ENCODE measurements at places on chromosomes 6 and 20. TPM values are rescaled to one million over a fixed set of nuclear protein-coding genes. Genes with fewer than 3 reads are reported as not detected.
A peak's percentile ranks its signal among the peaks of the same experiment; 100 is the strongest.

- DNase-seq = no peak
- no peaks in the 10 kb centered on the region for H3K36me3 ChIP-seq
- no peaks in the 10 kb centered on the region for H3K4me1 ChIP-seq
- H3K27me3 ChIP-seq = peaks cover 3% of the 10 kb centered on the region
- H3K4me3 ChIP-seq = no peak overlapping the region
These were observed 178.5 kb downstream of the FRK start for GRCh38 chr6:115882174-115882573.

DNA sequence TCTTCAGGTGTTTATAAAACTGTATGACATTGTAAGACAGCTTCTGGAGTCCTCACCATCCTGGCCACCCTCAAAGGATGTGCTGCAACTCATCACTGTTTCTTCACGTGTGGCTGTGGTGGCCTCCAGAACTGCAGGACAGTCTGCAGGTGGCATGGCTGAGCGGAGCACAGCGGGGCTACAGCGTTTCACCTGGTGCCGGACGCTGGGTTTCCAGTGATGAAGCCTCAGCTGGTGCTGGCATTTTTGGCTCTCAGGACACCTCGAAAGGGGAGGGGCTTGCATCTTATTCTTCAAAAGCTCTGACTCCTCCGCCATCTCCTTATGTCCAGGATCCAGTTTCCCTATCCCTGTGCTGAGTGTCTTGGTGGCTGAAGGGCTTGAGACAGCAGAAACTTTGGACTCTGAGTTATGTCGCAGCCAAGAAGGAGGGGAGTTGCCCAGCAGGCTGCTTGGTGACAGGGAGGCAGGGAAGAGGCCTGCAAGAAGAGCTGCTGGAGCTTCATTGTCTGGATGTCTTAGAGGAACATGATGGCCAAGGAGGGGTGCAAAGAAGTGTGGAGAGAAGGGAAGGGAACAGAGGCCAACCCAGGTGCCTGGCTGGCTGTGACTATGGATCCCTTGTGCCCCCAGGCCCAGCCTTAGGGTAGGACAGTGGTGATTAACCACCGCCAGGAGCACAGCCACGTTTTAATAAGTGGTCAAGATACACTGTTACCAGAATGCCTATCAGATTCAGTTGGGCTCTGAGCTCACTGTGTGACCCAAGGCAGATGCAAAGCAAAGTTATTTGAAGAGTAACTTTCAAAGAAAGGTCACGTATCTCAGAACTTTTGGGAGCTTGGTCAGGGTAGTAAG, 58.7 kb downstream of the GTF2H5 start:
- peaks cover 7% of the 10 kb centered on the region for H3K4me1 ChIP-seq
- no peak overlapping the region for H3K27ac ChIP-seq
- no peaks in the 10 kb centered on the region for H3K36me3 ChIP-seq
- DNase-seq = no peak
- peaks cover 1% of the 10 kb centered on the region for H3K27me3 ChIP-seq

GRCh38 chr6:117167520-117168271, 97.7 kb upstream of the VGLL2 start:
- no peak for DNase-seq
- H3K27me3 ChIP-seq = no peaks in the 10 kb centered on the region
- H3K4me3 ChIP-seq = no peak overlapping the region
- H3K36me3 ChIP-seq = no peaks in the 10 kb centered on the region
- H3K27ac ChIP-seq = no peak overlapping the region

SLC22A2 gene
- not detected for total RNA-seq

KCNK15 gene
- total RNA-seq = 1.4 TPM

IMPG1 gene
- not detected for total RNA-seq

- H3K4me3 ChIP-seq = no peak overlapping the region
- peaks cover 4% of the 10 kb centered on the region for H3K27me3 ChIP-seq
- H3K27ac ChIP-seq = no peak overlapping the region
- DNase-seq = no peak
- no peaks in the 10 kb centered on the region for H3K4me1 ChIP-seq
These were observed 161.6 kb downstream of the SMOC2 start for GRCh38 chr6:168602576-168602975.

- H3K27ac ChIP-seq = peak overlapping the region; percentile 73
- H3K36me3 ChIP-seq = no peaks in the 10 kb centered on the region
- peak; percentile 44 for DNase-seq
- H3K27me3 ChIP-seq = no peaks in the 10 kb centered on the region
- peaks cover 40% of the 10 kb centered on the region for H3K4me1 ChIP-seq
- H3K4me3 ChIP-seq = no peak overlapping the region
These were observed 5.1 kb upstream of the TUBB1 start for GRCh38 chr20:59013959-59014608.

DNA sequence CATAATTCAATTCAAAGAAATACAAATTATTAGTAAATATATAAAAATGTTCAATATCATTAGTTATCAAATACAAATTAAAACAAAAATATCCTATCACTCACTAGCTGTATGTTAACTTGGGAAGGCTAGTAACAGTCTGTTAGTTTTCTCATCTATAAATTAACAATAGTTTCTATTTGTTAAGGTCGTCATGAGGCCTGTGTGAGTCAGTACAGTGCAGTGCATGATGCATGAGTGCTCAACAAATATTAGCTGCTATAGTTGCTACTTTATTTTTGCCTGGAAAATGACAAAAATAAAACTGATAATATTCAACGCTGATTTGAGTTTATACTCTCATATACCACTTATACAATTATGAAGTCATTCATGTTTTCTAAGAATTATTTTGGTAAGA, 401.6 kb upstream of the RUNX2 start:
- no peak for DNase-seq
- no peaks in the 10 kb centered on the region for H3K27me3 ChIP-seq
- no peak overlapping the region for H3K27ac ChIP-seq
- H3K4me1 ChIP-seq = peaks cover 48% of the 10 kb centered on the region

GRCh38 chr20:44031781-44032582, 117.3 kb downstream of the TOX2 start:
- no peak for DNase-seq
- H3K27ac ChIP-seq = peak overlapping the region; percentile 3
- H3K27me3 ChIP-seq = no peaks in the 10 kb centered on the region
- H3K36me3 ChIP-seq = no peaks in the 10 kb centered on the region

DNA sequence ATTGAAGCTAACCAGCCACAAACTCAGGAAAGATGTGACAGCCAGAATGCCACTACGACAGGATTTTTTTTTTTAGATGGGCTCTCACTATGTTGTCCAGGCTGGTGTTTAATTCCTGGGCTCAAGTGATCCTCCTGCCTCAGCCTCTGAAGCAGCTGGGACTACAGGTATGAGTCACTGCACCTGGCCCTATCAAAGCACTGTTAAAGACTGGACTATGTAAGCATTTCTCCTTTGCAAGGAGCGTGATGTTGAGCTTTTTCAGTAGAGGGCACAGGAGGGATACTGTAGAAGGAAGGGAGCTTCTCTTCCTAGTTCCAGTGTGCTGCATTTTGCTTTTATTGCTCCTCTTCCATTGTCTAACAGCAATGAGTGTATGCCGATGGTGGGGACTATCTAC, 35.8 kb downstream of the ZBTB9 start:
- no peak overlapping the region for H3K27ac ChIP-seq
- H3K4me3 ChIP-seq = no peak overlapping the region

Measured in activated CD4-positive, alpha-beta T cell treated with anti-CD3 and anti-CD28 coated beads for 36 hours (primary cell).